Activated naive CD8-positive, alpha-beta T cell treated with anti-CD3 and anti-CD28 coated beads, Interleukin-2, amount 50 U/mL, for 16 hours (primary cell): ENCODE measurements at places on chromosomes 6 and 20.

GRCh38 chr20:45138561-45139300 is 14.5 kb upstream of the WFDC12 start:
- DNase-seq, result peak; percentile 11

DNA sequence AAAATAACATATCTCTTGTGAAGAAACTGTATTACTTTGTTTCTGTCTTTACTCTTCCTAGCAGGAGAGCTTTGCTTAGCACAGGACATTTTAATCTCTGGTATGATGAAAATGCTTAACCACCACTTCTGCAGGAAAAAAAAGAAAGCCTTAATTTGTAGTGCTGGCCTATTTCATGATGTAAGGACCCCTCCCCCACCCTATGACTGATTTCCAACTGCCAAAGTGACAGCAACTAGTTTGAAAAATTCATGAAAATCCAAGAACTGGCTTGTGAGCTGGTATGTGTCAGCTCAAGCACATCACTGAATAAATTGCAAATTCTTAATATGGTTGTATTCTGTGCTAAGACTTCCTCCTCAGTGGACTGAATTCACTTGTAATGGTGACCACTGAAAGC is 125.3 kb downstream of the REV3L start:
- no peak for DNase-seq

GRCh38 chr6:104003803-104004516 is 855.8 kb downstream of the HACE1 start:
- DNase-seq, result no peak

- DNase-seq, result no peak
Measured at GRCh38 chr6:112036088-112036637, 17.7 kb upstream of the CCN6 start.

DNA sequence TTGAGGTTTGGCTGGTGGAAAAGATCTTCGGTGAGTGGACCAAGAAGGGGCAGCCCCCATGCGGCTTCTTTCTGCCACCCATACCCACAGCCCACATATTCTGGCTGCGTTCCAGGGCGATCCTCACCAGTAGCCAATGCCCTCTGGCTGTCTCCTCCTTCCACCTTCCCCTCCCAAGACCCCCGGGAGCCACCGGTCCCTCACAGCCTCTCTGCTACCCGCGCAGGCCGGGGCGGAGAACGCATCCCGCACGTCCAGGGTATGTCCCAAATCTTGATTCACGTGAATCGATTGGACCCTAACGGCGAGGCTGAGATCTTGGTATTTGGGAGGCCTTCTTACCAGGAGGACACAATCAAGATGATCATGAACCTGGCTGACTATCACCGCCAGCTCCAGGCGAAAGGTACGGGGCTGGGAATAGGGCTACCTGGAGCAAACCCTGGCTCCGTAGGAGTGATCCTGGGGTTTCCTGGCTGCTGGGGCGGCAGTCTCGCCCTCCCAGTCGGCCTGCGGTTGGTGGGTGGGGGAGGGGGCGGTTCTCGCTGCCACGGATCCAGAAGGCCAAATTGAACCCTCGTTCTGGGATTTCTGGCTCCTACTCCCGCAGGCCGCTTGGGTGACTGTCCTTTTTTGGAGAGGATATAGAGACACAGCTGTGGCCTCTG is 545 bp downstream of the KHDC3L start:
- no peak for DNase-seq

GRCh38 chr20:23231561-23232218 is 118.9 kb upstream of the NXT1 start:
- no peak for DNase-seq

DNA sequence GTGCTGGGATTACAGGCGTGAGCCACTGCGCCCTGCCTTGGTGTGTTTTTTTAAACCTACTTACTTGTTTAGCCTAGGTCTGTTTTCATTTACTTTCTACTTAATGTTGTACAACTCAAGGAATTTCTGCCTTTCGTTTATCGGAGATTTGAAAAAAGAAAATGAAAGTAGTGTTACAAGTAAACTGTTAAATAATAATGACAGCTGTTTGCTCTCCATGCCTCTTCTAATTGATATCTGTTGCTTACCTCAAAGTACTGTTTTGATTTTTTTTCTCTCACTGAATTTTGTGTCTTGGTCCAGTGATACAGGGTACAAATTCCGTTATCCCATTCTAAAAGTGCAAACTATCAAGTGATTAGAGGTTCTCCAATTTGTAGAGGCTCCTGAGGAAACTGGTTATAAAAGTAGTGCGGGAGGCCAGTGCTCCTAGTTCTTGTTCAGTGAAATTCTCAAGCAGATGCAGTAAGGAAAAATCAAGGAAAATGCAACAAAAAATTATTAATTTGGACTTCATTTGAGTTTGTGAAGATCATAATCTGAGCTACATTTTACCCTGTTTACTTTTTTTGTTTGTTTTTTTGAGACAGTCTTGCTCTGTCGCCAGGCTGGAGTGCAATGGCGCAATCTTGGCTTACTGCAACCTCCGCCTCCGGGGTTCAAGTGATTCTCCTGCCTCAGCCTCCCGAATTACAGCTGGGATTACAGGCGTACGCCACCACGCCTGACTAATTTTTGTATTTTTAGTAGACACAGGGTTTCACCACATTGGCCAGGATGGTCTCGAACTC is 2.2 kb downstream of the UBR2 start:
- DNase-seq, result no peak

GRCh38 chr6:144997996-144998395 is 712.9 kb downstream of the UTRN start:
- no peak for DNase-seq

DNA sequence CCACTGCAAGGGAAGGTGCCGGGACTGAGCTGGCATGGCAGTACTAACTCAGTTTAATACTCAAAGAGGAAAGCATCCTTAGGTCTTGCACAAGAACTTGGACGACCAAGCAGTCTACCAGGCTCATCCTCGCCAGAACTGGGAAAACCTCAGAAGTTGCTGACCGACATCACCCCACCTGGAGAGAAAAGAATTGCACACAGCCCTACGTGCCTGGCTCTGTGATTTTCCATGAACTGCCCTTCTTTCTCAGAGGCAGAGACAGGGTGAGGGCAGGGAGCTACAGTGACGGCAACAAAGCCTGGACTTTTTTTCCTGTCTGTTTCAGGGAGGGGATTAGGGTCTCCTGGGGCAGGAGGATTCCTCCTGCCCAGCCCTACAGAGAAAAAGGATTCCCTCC is 8.0 kb downstream of the JAG1 start:
- no peak for DNase-seq

DNA sequence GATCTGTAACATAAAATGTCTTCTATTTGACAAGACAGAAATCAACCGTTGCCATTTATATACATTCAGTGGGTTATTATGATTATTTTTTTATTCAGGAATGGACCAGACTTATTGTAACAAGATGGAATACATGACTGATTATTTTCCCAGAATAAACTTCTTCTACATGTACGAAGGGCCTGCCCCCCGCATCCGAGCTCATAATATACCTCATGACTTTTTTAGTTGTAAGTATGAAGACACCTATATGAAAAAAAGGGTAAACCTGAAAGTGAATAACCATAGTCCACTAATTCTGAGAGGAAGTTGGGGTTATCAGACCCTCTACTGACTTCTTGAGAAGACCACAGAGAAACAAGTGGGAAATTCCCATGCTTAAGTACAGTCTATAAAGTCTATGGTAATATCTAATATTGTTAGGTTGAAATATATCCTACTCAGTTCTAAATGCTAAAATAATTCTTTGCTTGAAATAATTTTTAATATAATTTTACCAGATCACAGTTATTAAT is 15.9 kb downstream of the OR2A4 start:
- no peak for DNase-seq
